ENCODE measurements at places on chromosomes 7 and 10.

GRCh38 chr7:18550574-18550973, 55.0 kb downstream of the HDAC9 start:
- DNase-seq: no peak

- no peak for DNase-seq
Measured at GRCh38 chr7:26735976-26736600, 128.3 kb downstream of the SKAP2 start.

DNA sequence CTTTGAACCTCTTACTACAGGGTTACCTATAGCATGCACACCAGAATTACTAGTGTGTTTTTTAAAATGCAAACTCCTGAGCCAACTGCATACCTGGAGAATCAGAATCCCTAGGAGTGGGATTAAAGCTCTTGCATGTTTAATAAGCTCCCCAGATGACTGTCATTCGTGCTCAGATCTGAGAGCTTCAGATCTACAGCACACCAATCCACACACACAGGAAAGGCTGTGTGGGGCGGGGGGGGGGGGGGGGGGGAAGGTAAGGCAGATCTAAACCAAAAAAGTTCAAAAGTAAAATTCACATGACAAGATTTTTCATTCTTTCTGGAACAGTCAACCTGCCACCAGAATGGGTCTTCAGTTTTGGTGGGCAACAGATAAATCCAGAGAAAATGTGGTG, 5.5 kb downstream of the FAM3C start:
- no peak for DNase-seq

DNA sequence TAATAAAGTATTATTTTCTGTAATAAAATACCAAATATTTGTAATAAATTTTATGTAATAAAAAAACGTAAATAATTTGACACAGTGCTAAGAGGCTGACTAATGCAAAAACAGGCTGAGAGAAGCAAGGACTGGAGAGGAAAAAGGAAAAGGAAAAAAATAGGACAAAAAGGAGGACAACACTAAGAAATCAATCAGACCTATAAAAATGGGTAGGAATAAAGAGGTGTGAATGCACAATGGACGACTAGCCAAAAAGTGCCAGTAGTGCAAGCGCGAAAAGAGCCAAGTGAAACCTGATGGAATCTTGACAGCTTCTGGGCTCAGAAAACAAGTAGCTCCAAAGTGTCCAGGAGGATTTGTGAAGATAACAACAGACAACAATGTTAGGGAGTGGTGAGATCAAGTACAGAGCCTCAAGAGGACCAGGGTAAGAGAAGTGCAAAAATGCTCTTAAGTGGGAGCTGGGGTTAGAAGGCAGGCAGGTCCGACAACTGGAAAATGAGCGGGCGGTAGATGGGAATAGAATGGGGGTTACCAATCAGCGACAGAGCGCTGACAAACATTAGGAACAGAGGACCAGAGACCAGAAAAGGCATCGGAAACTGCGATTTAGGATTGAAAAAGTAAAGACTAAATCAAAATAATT, 1.2 kb downstream of the BRAF start:
- DNase-seq: no peak

Data from anterior cingulate cortex (tissue), 58 donors.